Vagina (tissue), 2 donors: ENCODE measurements at places on chromosomes 4 and X. TPM values are rescaled to one million over a fixed set of nuclear protein-coding genes. Genes with fewer than 3 reads are reported as not detected.

PSAPL1 gene
- not detected for total RNA-seq

ATP6AP2 gene
- 85.7 TPM for total RNA-seq

SLC6A14 gene
- total RNA-seq: 10.1 TPM

EVC gene
- total RNA-seq: 19.4 TPM

RASL11B gene
- total RNA-seq: 9.3 TPM

- H3K27me3 ChIP-seq: no peaks in the 10 kb centered on the region
Observed at GRCh38 chrX:107731831-107732502, 43.6 kb downstream of the TSC22D3 start.

DNA sequence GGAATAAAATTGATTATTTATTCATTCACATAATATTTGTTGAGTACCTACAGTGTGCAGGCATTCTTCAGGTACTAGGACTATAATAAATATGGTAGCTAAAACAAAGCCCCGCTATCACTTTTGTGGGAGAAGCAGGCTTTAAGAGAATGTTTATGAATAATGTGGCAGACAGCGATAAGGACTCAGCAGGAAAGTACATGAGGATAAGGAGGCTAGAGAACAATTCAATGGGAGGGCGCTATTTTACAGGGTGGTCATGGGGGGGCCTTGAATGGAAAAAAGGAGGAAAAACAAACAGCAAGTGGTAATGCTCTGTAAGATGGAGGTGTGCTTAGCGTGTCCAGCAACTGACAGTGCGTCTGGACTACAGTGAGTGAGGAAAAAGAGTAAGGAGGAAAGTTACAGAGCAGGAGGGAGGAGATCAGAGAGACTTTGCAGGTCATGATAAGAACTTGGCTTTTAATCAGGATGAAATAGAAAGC is 264.2 kb upstream of the ETNPPL start:
- no peak overlapping the region for H3K4me3 ChIP-seq
- no peaks in the 10 kb centered on the region for H3K4me1 ChIP-seq
- H3K36me3 ChIP-seq: no peaks in the 10 kb centered on the region
- no peak overlapping the region for H3K27ac ChIP-seq

DNA sequence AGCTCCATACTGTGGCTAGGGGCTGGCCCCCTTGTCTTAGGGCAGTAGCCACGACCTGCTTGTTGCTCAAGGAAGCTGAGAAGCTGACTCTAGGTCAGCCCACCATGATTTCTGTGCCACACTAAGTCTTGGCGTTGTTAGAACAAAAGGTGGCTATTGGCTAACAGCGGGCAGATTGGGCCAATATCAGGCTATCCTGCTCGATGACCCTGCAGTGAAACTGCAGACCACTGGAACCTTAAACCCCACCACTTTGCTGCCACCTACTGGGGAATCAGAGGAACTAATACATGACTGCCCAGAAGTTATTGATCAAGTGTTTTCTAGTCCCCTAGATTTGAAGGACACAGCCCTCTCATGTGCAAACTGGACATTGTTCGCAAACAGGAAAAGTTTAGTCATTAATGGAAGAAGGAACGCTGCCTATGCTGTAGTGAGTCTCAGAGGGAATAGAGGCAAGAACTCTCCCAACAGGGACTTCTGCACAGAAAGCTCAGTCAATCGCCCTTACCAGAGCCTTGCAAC is 17.0 kb upstream of the PAPSS1 start:
- H3K27ac ChIP-seq: no peak overlapping the region
- H3K36me3 ChIP-seq: no peaks in the 10 kb centered on the region
- no peak for DNase-seq
- H3K4me3 ChIP-seq: no peak overlapping the region
- H3K27me3 ChIP-seq: no peaks in the 10 kb centered on the region

- H3K4me3 ChIP-seq: no peak overlapping the region
- H3K27ac ChIP-seq: no peak overlapping the region
- DNase-seq: no peak
- no peaks in the 10 kb centered on the region for H3K4me1 ChIP-seq
- no peaks in the 10 kb centered on the region for H3K36me3 ChIP-seq
- H3K27me3 ChIP-seq: no peaks in the 10 kb centered on the region
Observed at GRCh38 chr4:111807576-111807975, 337.7 kb upstream of the FAM241A start.

- H3K27ac ChIP-seq: no peak overlapping the region
- H3K4me1 ChIP-seq: no peaks in the 10 kb centered on the region
- H3K36me3 ChIP-seq: no peaks in the 10 kb centered on the region
Observed at GRCh38 chr4:145812919-145813318, 125.7 kb downstream of the ZNF827 start.

DNA sequence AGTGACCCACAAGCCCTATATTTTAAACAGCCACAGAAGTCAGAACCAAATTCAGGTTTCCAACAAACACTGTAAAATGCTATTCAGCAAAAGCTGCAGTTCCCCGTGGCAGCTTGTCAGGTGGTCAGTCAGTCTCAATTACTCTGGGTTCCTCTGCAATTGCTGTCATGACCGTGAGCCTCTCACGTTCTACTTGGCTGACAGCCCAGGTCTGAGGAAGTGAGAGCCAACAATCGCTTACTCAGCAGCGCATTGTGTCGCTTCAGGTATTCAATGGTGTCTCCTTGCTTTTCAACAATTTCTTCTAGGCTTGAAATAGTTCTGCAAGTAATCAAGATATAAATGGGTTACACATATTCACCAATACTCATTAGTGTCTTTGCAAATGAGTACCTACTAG is 25.8 kb downstream of the TRIM75 start:
- no peak overlapping the region for H3K4me3 ChIP-seq
- H3K36me3 ChIP-seq: no peaks in the 10 kb centered on the region
- DNase-seq: no peak
- no peaks in the 10 kb centered on the region for H3K27me3 ChIP-seq

GRCh38 chr4:118335324-118335723 is 17.5 kb downstream of the PRSS12 start:
- no peak for DNase-seq
- H3K36me3 ChIP-seq: no peaks in the 10 kb centered on the region
